ENCODE measurements at places on chromosomes 12 and 14.
A peak's percentile ranks its signal among the peaks of the same experiment; 100 is the strongest.

DNA sequence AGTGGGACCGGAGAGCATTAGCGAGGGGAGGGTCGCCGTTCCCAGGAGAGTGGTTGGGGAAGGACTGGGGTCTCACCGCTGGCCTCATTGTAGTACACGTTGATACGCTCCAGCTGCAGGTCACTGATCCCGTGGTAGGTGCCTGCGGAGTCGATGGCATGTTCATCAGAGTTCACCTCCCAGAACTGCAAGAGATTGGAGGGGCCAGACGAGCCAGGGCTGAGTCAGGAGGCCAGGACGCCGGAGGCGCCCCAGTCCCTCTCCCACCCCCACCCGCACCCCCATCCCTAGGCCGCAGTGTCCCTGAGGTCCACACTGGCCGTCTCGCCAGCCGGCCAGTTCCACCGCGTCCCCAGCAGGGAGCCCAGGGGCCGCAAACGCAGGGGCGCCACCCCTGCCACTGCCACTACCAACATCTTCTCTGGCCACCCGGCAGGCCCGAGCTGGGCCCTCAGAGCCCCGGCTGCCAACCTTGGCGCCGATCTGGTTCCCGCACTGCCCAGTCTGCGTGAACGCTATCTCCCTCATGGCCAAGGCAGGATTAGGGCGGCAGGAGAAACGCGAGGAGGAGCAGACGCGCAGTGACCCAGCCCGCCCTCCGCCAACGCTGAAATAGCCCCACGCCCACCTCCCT is 144.2 kb downstream of the ALG10 start:
- no peak for DNase-seq

DNA sequence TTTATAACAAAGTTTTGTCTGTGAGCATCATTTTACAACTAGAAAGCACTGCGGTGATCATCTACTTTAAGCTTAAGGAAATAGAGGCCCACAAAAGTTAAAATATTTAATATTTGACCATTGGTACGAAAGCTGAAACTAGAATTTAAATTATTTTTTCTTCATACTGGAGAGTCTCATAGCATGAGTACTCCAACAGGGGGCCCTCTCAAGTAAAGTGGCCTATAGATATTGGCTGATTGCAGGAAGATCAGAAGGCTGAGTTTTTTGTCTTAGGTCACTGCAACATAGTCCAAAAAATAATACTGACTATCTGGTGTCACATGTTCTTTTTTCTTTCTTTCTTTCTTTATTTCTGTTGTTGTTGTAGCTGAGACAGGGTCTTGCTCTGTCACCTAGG is 75.3 kb upstream of the ZDHHC17 start:
- DNase-seq = no peak

- DNase-seq = no peak
These were observed 36.0 kb downstream of the GCH1 start for GRCh38 chr14:54866588-54866987.

DNA sequence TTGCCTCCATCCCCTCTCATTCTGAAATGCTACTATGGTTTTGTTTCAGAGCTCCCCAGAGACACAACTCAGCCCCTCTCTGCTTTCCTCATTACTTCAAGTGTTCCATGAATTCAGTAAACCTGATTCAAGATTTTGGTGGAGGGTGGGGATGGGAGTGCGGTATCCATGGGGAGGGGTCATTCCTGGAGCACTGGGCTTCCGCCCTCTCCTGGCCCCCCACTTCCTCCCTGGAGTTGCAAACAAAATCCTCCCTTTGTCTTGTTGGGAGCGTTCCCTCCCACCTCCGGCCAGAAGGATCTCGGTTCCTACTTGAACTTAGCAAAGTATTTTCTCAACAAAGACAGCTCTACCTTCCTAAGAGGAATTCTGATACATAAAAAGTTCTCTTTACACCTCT is 71.8 kb upstream of the LTA4H start:
- DNase-seq = no peak

GRCh38 chr12:122079532-122080081 is 1.1 kb downstream of the MLXIP start:
- DNase-seq = peak; percentile 28

DNA sequence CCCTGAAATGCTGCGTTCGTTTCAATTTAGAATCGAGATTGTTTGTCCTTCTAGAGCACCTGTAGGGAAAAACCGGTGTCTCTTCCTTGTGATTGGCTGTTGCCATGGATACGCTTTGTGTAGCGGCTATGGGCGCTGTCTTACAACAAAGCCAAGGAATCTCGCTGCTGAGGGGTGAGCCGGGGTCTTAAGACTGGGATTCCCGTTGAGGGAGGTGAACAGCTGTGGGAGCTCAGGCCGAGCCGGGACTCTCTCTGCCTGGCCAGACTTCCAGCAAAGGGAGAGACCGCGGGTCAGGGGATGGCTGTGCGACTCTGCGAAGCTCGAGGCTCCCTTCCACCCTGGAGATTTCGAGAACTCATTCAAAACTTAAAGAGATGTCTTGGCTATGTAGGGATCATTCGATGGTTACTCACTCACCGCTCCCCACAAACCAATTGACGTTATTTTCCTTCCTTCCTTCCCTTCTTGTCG is at the start of the genes LRRIQ1 and TSPAN19:
Gene LRRIQ1 (plus strand): TSS at position 118 of the 474 bp plus-strand sequence. CDS start 1,826 bp downstream, outside the sequence.
Gene TSPAN19 (minus strand): TSS at position 44 of the 474 bp plus-strand sequence. CDS start 6,331 bp downstream, outside the sequence.
- peak; percentile 67 for DNase-seq

All from activated CD4-positive, alpha-beta T cell treated with anti-CD3 and anti-CD28 coated beads, Interleukin-10, Interleukin-2, amounts not matched to agents 100 ng/mL and 50 ng/mL, durations not matched to agents 16 hours and 8 hours (primary cell).